ENCODE measurements at places on chromosomes 5 and 9. TPM values are rescaled to one million over a fixed set of nuclear protein-coding genes. Genes with fewer than 3 reads are reported as not detected.

- no peak for DNase-seq
Measured at GRCh38 chr9:125239631-125240597, 1.2 kb downstream of the HSPA5 start.

DNA sequence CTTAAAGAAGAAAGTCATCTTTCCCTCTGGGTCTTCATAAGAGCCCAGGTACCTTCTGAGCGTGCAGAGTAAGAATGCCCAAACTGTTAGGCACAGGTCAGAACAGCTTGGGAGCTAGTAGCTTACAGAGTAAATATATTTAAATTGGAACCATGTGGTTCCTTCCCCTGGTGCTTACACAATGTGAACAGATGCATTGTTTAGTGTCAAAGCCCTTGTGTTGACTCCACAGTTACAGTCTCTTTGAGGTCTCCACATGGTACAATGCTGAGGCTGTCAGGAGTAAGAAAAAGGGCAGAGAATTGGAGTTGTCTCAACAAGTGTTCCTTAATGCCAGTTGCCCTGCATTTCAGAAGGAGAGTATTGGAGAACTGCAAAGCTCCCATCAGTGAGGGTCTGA, 188.5 kb downstream of the PAPPA start:
- no peak for DNase-seq

Gene MCIDAS
- not detected for total RNA-seq

Gene RNF20
- total RNA-seq: 65.2 TPM

Gene SMIM33
- total RNA-seq: not detected

Data from H1 (cell line).